ENCODE measurements at places on chromosomes 16 and 17. TPM values are rescaled to one million over a fixed set of nuclear protein-coding genes. Genes with fewer than 3 reads are reported as not detected.

KRTAP16-1 gene
- total RNA-seq: not detected

- no peak for DNase-seq
- peaks cover 1% of the 10 kb centered on the region for H3K36me3 ChIP-seq
- H3K4me3 ChIP-seq: no peak overlapping the region
- H3K27me3 ChIP-seq: no peaks in the 10 kb centered on the region
- peaks cover 22% of the 10 kb centered on the region for H3K4me1 ChIP-seq
- no peak overlapping the region for H3K27ac ChIP-seq
Measured at GRCh38 chr17:46024590-46024989, 25.5 kb downstream of the STH start.

- H3K27me3 ChIP-seq: no peaks in the 10 kb centered on the region
- no peak for DNase-seq
- peaks cover 33% of the 10 kb centered on the region for H3K36me3 ChIP-seq
- H3K27ac ChIP-seq: peak overlapping the region; percentile 92
Measured at GRCh38 chr17:7233701-7234082, 625 bp downstream of the DVL2 start.

KRTAP4-6 gene
- total RNA-seq: not detected

OR1F1 gene
- total RNA-seq: not detected

SPATA32 gene
- 0.23 TPM for total RNA-seq

NRN1L gene
- 0.45 TPM for total RNA-seq

DNA sequence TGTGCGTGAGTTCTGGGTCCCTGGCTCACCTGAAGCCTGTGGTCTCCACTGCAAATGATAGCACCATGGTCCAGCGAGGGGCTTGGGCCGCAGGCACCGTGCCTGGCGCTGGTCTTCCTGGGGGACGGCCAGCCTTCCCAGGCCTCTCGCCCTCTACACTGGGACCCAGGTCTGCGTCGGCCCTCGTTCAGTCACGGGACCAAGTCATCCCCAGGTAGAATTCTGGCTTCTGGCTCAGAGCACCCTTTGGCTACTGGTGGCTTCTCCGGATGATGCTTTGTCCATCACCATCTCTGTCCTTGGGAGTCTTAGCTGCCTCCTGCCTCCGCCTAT is 20.4 kb downstream of the CRAMP1 start:
- no peak overlapping the region for H3K4me3 ChIP-seq
- no peaks in the 10 kb centered on the region for H3K27me3 ChIP-seq
- no peak overlapping the region for H3K27ac ChIP-seq

DNA sequence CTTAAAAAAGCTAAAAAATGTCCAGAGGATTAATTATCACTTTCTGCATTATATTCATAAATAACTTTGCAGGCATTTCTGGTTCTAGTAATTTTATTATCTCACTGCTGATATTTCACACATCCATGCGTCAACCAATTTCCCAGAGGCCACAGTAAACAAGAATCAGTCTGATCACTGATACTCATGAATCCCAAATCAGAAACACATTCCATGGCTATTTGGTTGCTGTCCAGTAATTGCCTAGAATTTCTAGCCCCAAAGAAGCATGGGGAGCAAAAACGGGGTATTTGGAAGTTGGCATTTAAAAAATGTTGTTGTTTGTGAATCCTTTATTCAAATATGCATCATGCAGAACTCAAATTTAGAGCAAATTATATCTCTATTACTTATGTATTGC is 244.8 kb downstream of the CDH8 start:
- H3K4me1 ChIP-seq: no peaks in the 10 kb centered on the region
- no peaks in the 10 kb centered on the region for H3K27me3 ChIP-seq
- H3K4me3 ChIP-seq: no peak overlapping the region
- no peaks in the 10 kb centered on the region for H3K36me3 ChIP-seq

VAT1L gene
- not detected for total RNA-seq

DNA sequence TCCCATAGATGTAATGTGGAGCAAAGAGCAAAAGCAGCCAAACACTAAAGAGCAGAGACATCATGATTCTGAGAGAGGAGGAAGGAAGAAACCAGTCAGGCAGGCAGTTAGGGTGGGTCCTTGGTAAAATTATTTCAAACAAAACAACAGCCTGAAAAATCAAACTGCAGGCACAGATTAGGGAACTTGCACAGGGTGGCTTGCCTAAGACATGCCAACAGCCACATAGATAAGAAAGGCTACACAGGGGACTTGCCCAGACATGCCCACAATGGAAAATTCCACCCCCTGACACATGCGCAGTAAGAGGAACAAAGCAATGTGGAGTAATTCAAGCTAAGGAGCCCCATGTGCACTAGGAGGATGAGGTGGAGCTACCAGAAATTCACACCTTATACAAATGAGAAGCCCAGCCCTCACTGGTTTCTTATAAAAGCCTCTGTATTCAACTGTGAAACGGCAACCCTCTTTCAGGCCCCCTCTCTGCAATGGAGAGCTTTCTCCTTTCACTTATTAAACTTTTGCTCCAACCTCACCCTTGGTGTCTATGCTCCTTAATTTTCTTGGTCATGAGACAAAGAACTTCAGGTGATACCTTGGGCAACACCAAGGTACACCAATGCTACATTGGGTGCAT is 7.3 kb upstream of the GAS7 start:
- no peak overlapping the region for H3K4me3 ChIP-seq
- no peak for DNase-seq
- peaks cover 9% of the 10 kb centered on the region for H3K27me3 ChIP-seq
- no peak overlapping the region for H3K27ac ChIP-seq
- peaks cover 4% of the 10 kb centered on the region for H3K36me3 ChIP-seq

TPSD1 gene
- total RNA-seq: not detected

SHCBP1 gene
- total RNA-seq: 53.1 TPM

DNA sequence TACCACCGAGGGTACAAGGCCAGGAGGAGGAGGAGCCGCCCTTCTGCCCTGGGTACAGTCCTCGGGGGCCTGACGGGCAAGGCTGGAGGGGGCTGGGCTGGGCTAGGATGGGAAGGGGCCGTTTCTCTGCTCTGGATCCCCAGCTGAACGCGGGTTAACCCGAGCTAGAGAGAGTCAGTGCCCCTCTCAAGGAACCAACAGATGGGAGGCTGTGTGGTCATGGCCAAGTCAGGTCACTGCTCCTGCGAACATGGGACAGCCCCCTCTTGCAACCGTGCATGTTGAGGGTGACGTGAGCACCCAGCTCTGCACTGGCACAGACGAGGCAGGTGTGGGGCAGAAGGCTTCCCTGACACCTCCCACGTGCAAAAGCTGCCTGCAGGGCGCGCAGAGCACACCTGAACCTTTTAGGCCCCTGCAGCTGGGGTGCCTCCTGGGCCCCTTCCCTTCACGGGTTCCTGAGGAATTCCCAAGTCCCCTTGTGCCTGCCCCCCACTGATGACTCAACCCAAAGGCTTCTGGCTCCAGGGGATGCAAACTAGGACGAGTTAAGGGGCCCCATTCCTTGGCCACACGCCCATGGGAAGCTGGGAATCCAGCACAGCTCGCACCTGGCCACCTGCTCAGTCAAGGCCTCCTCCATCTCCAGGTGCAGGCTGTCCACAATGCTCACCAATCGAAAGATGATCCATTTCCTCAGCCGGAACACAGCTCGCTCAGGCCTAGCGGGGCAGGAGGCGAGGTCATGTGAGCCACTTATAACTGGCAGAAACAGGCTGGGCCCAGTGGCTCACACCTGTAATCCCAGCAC is 6.3 kb downstream of the MYBBP1A start:
- no peak overlapping the region for H3K27ac ChIP-seq
- peaks cover 14% of the 10 kb centered on the region for H3K36me3 ChIP-seq
- DNase-seq: no peak
- H3K4me1 ChIP-seq: peaks cover 6% of the 10 kb centered on the region

DNA sequence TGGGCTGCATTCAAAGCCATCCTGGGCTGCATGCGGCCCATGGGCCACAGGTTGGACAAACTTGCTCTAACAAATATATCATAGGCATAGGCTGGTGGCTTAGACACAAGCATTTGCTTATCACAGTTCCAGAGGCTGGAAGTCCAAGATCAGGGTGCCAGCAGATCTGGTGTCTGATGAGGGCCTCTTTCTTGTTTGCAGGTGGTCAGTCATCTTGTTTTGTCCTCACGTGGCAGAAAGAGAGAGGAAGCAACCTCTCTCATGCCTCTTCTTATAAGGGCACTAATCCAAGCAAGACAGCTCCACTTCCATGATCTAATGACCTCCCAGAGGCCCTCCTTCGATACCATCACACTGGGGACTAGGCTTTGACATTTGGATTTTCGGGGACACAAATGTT is 238.7 kb upstream of the TNRC6C start:
- no peak overlapping the region for H3K4me3 ChIP-seq
- peaks cover 14% of the 10 kb centered on the region for H3K27me3 ChIP-seq
- H3K4me1 ChIP-seq: no peaks in the 10 kb centered on the region
- H3K27ac ChIP-seq: no peak overlapping the region

TOX3 gene
- total RNA-seq: not detected

- H3K27me3 ChIP-seq: peaks cover 3% of the 10 kb centered on the region
- H3K36me3 ChIP-seq: no peaks in the 10 kb centered on the region
- no peak overlapping the region for H3K27ac ChIP-seq
- H3K4me1 ChIP-seq: no peaks in the 10 kb centered on the region
Measured at GRCh38 chr17:54864636-54865356, 35.9 kb upstream of the TOM1L1 start.

- no peaks in the 10 kb centered on the region for H3K4me1 ChIP-seq
- DNase-seq: no peak
- no peaks in the 10 kb centered on the region for H3K27me3 ChIP-seq
- H3K36me3 ChIP-seq: no peaks in the 10 kb centered on the region
- no peak overlapping the region for H3K4me3 ChIP-seq
Measured at GRCh38 chr17:33202021-33202420, 91.1 kb downstream of the ASIC2 start.

DNA sequence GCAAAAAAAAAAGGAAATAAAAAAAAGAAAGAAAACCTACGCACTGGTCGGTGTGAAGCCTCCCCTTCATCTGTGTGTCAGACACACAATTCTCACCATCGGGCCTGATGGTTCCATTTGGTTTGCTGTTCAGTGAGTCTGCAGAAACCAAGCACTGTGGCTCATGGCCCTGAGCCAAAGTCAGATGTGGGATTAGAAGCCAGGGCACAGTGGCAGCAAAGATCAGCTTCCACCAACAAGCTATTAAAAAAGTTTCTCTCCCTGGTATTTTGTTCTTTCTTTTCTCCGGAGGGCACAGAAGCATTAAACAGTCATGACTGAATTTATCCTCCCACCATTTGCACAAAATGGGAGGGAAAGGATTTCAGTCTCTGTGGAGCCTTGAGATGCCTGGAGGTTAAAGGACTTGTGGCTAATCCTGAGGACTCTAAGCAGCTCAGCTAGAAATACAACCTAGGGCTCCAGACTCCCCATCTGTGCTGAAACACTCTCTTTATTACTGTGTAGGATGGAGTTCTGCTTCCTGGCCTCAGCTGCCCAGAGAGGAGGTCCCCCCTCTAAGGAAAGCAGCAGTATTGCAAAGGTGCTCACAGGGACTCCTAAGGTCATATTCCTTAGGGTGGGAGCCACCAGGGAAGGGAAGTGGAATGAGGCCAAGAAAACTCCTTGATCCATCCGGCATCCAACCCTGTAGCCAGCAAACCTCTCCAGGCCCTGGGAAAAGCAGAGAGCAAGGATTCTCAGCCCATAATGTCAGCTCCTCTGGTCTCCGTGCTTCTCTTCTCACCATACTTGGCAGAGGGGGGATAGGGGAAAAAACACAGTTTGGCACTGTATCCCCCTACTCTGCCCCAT is 28.2 kb downstream of the SLC39A11 start:
- H3K27ac ChIP-seq: no peak overlapping the region
- H3K27me3 ChIP-seq: no peaks in the 10 kb centered on the region
- H3K4me1 ChIP-seq: no peaks in the 10 kb centered on the region

DNA sequence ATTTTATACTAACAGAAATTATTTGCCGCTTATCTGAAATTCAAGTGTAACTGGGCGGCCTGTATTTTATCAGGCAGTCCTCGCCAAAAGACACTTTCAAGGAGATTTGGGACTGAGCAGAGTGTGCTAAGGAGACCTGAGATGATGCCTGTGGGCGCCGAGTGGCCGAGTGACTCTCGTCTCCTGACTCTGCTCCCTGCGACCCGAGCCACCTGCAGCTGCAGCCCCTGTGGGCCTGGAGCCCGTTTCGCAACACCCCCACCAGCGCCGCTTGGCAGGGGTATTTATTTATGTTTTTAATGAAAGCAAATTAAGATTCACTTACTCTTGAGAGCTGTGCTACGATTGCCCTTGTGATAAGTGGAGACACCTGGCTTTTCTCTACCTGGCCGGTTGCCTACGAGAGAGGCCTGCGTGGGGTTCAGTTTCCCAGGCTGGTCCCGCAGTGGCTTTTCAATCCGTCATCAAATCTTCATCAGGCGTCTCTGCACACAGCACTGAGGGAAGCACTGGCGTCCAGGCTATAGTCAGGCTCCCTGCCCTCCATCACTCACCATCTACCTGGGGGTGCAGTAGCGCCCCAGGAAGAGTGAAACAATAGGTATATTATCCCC is 124.0 kb downstream of the SEC14L1 start:
- peaks cover 4% of the 10 kb centered on the region for H3K27me3 ChIP-seq
- no peak overlapping the region for H3K4me3 ChIP-seq
- no peaks in the 10 kb centered on the region for H3K4me1 ChIP-seq
- H3K27ac ChIP-seq: no peak overlapping the region
- no peak for DNase-seq

- H3K4me3 ChIP-seq: no peak overlapping the region
- H3K36me3 ChIP-seq: peaks cover 3% of the 10 kb centered on the region
- DNase-seq: no peak
- no peaks in the 10 kb centered on the region for H3K4me1 ChIP-seq
- H3K27me3 ChIP-seq: peaks cover 11% of the 10 kb centered on the region
Measured at GRCh38 chr16:3922241-3922640, 41.7 kb upstream of the CREBBP start.

SLC52A1 gene
- 2.2 TPM for total RNA-seq

DNA sequence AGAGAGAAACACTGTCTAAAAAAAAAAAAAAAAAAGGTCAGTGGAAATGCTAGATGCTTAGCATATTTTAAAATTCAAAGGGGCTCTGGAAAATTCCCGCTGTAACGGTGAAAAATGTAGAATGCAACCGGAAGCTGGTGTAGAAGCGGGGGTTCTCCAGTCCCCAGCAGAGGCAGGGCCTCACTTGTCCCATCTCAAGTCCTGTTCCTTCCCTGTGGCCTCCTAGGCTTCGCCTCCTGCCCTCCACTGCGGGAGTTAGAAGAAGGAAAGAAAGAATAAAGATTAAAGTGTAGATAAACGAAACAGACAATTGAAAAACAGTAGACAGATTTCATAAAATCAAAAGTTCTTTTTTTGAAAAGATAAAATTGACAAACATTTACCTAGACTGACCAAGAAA is 14.8 kb upstream of the ZNF287 start:
- H3K27me3 ChIP-seq: peaks cover 40% of the 10 kb centered on the region
- H3K4me3 ChIP-seq: peak overlapping the region; percentile 72
- H3K27ac ChIP-seq: no peak overlapping the region
- no peak for DNase-seq
- peaks cover 11% of the 10 kb centered on the region for H3K4me1 ChIP-seq
